Putamen (tissue), 1 donor: ENCODE measurements at places on chromosomes 16 and 17.
A peak's percentile ranks its signal among the peaks of the same experiment; 100 is the strongest.

DNA sequence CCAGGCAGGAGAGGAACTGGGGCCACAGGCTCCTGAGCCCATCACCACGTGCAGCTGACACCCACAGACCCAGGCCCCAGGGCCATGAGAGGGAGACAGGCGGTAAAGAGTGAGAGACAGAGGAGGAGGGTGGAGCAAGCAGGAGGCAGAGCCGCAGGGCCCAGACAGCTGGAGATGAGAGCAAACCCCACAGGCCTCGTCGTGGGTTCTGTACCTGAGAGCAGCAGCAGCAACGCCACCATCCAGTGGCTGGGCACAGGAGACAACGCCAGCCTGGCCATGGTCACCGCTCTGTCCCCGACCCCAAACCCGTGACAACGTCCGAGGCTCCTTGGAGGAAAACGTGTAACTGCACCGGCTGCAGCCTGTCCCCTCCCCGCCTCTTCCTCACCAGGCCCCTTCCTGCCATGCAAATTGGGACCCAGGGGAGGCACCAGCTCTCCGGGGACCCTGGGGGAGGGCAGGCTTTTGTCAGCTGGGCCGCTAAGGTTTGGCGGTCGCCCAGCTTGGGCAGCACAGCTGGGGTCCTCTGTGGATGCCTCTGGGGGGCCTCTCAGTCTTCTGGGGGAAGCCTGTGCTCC, at the start of gene CD79B:
Gene CD79B (minus strand): TSS at position 351 of the 581 bp plus-strand sequence. CDS start 70 bp downstream, at position 281.
- no peak for DNase-seq

GRCh38 chr17:37671028-37671823, 28.0 kb upstream of the DDX52 start:
- no peak for DNase-seq

GRCh38 chr17:45688820-45689219, 95.3 kb upstream of the CRHR1 start:
- no peak for DNase-seq

DNA sequence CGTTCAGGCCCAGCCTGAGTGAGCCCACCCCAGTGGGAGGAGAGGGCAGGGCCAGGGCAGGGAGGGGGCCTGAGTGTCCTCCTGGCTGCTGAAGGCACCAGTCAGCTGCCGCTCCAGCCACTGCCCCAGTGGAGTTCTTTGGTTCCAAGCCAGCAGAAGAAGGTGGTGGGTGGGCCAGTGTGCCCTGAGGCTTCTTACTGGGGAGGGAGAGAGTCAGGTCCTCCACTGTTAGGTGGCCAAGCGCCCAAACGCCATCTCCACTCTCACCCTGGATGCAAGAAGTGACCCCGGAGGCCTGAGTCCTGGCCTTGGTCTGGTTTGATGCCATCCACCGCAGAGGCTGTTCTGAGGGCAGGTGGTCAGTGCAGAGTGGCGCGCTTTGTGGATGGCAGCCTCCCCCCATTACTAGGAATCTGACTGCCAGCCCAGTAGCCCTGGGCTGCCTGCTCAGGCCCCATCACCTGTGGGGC, 2.2 kb downstream of the RNF213 start:
- no peak for DNase-seq

GRCh38 chr16:66926171-66926947, 1.0 kb upstream of the RRAD start:
- DNase-seq, result peak; percentile 39

DNA sequence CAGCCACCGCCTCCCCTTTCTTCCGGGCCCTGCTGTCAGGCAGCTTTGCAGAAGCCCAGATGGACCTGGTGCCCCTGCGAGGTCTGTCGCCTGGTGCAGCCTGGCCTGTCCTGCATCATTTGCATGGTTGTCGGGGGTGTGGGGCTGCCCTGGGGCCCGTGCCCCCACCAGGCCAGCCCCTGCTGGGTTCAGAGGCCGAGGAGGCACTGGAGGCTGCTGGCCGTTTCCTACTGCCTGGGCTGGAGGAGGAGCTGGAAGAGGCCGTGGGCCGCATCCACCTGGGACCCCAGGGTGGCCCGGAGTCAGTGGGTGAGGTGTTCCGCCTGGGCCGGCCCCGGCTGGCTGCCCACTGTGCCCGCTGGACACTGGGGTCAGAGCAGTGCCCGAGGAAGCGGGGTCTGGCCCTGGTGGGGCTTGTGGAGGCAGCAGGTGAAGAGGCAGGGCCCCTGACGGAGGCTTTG, 5.5 kb upstream of the TGFB1I1 start:
- DNase-seq, result no peak

DNA sequence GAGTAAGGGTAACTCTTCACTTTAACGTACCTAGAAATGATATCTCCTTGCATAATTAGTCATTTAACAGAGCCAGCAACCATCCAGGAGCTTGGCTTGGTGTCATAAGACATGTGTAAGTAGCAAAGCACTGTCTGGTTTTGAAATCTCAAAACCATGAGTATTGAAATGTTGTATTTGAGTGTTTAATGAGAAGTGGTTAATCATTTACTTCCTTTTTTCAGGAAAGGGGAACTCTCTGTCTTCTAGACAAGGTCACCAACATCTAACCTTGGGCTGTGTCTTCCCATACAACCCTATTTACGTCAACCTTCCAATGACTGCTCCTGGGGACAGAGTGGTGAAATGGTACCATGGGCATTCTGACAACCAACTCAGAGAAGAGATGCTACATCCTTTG, 27.1 kb downstream of the PMP22 start:
- DNase-seq, result no peak

- DNase-seq, result no peak
Observed at GRCh38 chr17:81417879-81418709, 22.8 kb downstream of the BAHCC1 start.

DNA sequence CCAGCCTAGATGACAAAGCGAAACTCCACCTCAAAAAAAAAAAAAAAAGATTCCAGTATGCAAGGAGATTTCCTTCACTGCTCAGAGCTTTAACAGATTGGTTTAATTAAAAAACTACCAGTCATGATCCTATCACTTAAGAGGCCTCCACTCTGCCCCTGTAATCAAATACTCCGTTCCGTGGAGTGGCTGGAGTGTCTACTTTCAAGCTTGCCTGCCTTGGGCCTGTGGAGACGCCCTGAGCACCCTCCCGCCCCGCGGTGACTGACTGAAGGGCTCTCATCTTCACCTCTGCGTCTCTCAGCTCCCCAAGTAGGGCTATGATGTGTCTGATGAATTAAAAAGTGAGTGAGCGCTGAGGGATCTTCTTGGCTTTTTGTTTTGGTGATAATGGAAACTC, 25.3 kb upstream of the TRPV3 start:
- DNase-seq, result no peak

GRCh38 chr16:8668113-8668512, 6.3 kb upstream of the ABAT start:
- no peak for DNase-seq

DNA sequence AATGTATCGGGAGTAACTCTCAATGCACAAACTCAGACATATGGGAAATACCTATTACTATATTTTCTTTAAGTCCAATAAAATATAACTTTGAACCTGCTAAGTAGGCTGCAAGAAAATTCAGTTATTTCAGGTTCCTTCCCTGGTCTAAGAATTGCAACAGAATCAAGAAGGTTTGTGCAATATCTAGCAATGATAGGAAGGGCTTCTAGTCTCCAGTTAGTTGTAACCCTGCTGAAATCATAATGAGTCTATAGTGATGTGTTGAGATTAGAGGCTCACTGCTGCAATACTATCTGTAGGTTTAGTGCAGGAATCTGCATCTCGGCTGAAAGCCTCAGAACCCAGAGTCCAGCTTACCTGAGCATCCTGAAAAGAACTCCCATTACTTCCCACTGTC, 110.5 kb downstream of the PMP22 start:
- no peak for DNase-seq

DNA sequence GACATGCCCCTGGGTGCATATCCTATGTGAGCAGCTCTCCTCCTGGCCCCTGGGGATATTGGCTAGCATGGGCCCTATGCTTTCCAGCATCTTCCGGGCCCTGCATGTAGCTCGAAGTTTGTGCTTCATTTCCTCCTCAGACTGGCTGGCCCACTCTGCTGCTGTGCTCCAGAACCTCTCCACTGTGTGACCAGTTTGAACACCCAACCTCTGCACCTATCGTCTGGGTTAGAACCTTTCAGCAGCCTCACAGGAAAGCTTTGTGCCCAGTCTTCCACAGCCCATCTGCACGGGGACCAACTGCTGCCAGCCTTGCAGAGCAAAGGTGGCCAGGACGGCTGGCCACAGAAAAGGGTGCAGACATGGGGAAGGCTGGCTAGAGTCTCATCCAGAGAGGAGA, 10.2 kb upstream of the CLEC18B start:
- DNase-seq, result no peak

- no peak for DNase-seq
Observed at GRCh38 chr17:44384823-44385286, 4.6 kb downstream of the ITGA2B start.

DNA sequence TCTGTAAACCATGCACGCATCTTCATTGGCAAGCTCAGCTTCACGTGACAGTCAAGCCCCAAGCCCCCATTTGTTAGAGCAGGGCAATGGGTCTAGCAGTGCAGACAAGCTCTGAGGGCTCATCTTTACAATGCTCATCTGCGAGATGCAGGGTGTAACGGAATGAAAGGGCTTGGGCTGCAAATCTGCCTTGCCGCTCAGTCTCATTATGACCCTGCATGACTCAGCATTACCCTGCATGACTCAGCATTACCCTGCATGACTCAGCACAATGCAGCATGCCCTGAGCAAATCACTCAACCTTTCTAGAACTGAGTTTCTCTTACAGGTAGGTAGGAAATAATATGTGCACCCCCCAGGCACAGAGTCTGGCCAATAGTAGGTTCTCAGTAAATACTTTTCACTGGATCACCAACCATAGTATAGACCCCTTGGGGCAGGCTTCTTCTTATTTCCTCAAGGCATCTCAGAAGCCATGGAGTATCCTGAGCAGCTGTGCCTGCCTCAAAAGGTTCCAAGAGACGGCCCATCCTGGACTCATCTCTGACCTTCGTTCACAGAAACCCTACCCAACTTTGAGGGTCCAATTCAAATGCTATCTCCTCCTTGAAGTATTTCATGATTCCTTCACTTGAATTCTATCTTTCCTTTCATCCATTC, 391.3 kb upstream of the CDH5 start:
- DNase-seq, result no peak

DNA sequence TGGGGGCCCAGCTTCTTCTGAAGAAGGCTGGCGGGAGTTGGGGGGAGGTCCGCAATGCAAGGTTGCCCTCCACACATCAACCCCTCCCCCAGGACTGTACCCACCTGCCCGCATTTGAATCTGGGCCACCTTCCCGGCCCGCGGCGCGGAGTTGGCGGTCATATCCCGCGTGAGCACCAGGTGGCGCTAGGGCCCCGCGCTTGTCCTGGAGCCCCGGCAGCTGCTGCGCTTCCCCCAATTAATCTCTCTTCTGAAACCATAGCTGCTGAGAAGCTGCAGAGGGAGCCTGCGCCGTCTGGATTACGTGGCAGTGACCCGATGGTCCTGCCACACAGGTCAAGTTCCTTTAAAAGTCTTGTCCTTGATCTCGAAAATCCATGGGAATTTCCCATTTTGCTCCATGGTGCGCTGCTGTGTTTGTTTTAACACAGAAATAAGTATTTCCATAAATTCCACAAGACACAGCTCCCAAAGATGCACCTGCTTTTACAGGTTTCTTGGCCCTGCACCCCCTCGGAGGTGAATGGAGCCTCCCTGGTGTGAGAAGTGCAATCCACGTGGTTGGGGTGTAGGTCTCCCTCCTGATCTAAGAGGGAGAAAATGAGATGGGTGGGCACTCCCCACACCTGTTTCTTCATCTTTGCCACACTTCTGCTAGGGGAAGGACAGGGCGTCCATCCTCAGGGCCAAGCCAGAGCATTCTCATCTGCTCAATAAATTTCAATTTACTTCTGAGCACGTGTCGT, 22.1 kb downstream of the COX4I1 start:
- peak; percentile 54 for DNase-seq

GRCh38 chr17:44218344-44219107, 949 bp downstream of the UBTF start:
- peak; percentile 95 for DNase-seq

DNA sequence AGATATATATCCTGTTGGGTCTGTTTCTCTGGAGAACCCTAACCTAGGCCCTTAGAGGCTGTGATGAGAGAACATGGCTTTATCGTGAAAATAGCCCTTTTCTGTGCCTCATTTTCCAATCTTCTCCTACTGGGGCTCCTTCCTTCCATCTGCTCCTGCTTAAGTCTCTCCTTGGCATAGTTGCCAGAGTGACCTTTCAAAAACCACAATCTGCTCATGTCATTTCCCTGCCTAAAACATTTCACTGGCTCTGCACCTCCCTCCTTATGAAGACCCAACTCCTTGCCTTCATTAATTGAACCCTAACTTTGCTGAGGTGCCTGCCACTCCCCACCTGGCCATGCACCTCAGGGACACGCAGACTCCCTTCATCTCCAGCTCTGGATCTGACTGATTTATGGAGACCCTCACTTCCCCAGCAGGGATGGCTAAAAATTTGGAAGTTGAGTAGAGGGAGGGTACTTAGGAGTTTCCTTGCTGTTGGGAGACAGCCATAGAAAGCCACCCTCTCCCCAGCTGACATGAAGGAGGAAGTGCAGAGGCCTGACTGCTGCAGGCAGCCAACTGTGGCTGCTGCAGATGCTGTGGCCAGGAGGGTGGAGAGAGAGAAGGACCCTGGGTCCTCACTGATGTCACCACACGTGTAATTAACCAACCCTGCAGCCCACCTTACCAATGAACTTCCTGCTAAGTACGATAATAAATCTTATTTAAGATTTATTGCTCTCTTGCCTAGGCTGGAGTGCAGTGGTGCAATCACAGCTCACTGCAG, 6.3 kb upstream of the GGA2 start:
- DNase-seq, result no peak

DNA sequence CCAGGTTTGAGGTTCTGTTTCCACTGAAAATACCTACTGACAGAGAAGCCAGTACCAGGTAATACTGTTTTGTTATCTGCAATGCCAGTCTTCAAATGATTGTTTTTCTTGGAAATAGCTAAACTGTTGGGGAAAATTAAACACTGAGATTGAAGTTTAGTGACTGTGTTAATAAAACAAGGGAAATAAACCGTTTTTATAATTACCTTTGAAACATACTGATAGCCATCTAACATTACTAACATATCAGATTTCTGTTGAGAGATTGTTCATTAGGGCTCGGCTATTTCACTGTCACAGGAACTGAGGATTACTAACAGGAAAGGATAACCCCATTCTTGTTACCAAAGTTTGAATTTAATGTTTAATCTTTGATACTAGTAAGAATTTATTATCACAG, 42.1 kb downstream of the CYB5B start:
- no peak for DNase-seq

DNA sequence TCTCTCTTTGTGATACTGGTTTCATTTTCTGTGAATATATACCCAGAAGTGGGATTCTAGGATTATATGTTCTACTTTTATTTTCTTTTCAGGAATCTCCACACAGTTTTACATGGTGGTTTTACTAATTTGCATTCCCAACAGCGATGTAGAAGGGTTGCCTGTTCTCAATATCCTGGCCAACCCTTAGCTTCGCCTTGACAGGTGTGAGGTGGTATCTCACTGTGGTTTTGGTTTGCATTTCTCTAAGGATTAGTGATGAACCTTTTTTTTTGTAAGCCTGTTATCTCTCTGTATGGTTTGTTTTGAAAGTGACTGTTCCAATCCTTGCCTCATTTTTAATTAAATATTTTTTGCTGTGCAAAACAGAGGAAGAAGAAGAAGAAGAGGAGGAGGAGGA, 937.7 kb downstream of the CDH8 start:
- DNase-seq, result no peak

- DNase-seq, result peak; percentile 38
Observed at GRCh38 chr17:61314368-61315078, 85.1 kb upstream of the TBX2 start.
